K562 (cell line): ENCODE measurements at places on chromosomes 11 and 22. TPM values are rescaled to one million over a fixed set of nuclear protein-coding genes. Genes with fewer than 3 reads are reported as not detected.

DNA sequence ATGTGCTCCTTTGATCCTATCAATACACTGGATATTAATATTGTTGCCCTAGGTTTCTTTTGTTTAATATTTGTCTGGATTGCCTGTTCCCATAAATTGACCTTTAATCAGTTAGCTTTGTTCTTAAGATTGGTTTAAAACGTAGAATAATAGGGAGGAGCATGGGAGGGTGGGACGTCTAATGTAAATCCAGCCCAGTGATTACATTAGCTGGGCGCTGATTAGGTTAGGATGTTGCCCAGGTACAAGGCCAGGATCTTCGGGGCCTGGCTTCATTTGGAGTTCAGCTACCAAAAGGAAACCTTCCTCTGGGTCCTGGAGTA is at the start of gene SRSF8:
Gene SRSF8, plus strand, starts transcription at position 204 of the 323 bp plus-strand sequence. CDS start 308 bp downstream, outside the sequence.
- H3K4me3 ChIP-seq = peak within 1 kb of the TSS; percentile 86
- peaks cover 9% of the 10 kb centered on the region; the same call in 2 of the 3 replicates for H3K36me3 ChIP-seq
- peak within 1 kb of the TSS; percentile 94 for H3K27ac ChIP-seq
- H3K4me1 ChIP-seq = no peaks in the 10 kb centered on the region; the same call in 1 of the 3 replicates
- no peak for DNase-seq

GRCh38 chr11:8642196-8642841 is 40.1 kb downstream of the TRIM66 start:
- peaks cover 32% of the 10 kb centered on the region for H3K36me3 ChIP-seq
- peaks cover 2% of the 10 kb centered on the region; the same call in 2 of the 3 replicates for H3K4me1 ChIP-seq
- no peak overlapping the region for H3K27ac ChIP-seq
- DNase-seq = no peak

GRCh38 chr11:7592711-7593110 is 78.9 kb downstream of the PPFIBP2 start:
- H3K27me3 ChIP-seq = no peaks in the 10 kb centered on the region; the same call in 1 of the 2 replicates
- no peaks in the 10 kb centered on the region for H3K36me3 ChIP-seq
- H3K4me1 ChIP-seq = no peaks in the 10 kb centered on the region
- no peak overlapping the region for H3K4me3 ChIP-seq
- H3K27ac ChIP-seq = no peak overlapping the region

DNA sequence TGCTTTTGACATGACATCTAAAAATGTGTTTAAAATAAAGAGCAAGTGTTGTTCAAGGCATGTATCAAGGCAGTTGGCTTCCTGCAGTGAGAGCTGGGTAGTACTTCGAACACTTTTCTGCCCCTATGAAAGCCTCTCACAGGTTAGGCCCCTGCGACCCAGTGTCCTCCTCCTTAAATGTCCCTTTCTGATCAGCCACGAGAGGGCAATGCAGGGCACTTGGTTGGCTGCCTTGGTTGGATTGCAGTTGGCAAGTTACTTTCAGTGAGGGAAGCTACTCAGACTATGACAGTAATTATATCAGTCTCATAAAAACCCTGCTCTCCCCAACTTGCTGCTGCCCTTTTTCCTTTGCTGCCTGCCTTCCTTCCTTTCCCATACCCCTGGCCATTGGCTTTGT is 743.8 kb downstream of the NTM start:
- no peaks in the 10 kb centered on the region for H3K4me1 ChIP-seq
- no peaks in the 10 kb centered on the region for H3K36me3 ChIP-seq
- no peak overlapping the region for H3K27ac ChIP-seq
- no peak overlapping the region for H3K4me3 ChIP-seq

The C22orf42 gene
- total RNA-seq = not detected in 2 replicates

GRCh38 chr11:120613264-120614226 is 102.0 kb downstream of the GRIK4 start:
- H3K4me3 ChIP-seq = no peak overlapping the region
- DNase-seq = no peak
- H3K36me3 ChIP-seq = no peaks in the 10 kb centered on the region
- H3K27ac ChIP-seq = no peak overlapping the region

The CDC42EP2 gene
- total RNA-seq = 2.1 and 3.5 TPM in 2 replicates

The SYT9 gene
- total RNA-seq = not detected in 2 replicates

GRCh38 chr11:125951731-125952130 is 5.9 kb downstream of the VSIG10L2 start:
- no peak for DNase-seq
- H3K4me3 ChIP-seq = no peak overlapping the region
- H3K27me3 ChIP-seq = peaks cover 87% of the 10 kb centered on the region
- H3K27ac ChIP-seq = no peak overlapping the region

DNA sequence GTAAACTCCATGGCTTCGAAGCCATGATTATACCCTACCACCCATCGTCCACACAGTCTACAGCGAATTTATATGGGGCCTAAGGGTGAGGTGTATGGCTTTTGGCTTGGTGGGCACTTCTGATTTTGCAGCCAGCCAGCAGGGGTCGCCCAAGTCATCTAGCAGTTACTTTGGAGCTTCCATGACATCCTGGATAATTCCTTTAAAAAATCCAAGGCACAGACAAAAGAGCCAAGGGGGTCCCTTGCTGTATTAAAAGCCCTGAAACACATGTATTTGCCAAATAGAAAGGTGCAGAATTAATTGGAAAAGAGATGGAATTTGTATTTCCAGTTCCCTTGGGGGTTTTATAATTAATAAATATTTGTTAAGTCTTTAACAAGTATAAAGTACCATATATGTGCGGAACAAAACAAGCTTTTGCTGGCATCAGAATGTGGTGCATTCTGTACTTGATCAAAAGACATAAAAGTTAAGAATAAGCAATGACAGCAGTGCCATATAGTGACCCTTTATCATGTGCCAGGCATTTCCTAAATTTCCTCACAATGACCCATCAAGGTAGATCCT is 132.8 kb upstream of the PITPNB start:
- H3K4me3 ChIP-seq = no peak overlapping the region
- no peaks in the 10 kb centered on the region for H3K27me3 ChIP-seq
- no peaks in the 10 kb centered on the region; the same call in 1 of the 2 replicates for H3K4me1 ChIP-seq

The MS4A12 gene
- total RNA-seq = not detected in 2 replicates

DNA sequence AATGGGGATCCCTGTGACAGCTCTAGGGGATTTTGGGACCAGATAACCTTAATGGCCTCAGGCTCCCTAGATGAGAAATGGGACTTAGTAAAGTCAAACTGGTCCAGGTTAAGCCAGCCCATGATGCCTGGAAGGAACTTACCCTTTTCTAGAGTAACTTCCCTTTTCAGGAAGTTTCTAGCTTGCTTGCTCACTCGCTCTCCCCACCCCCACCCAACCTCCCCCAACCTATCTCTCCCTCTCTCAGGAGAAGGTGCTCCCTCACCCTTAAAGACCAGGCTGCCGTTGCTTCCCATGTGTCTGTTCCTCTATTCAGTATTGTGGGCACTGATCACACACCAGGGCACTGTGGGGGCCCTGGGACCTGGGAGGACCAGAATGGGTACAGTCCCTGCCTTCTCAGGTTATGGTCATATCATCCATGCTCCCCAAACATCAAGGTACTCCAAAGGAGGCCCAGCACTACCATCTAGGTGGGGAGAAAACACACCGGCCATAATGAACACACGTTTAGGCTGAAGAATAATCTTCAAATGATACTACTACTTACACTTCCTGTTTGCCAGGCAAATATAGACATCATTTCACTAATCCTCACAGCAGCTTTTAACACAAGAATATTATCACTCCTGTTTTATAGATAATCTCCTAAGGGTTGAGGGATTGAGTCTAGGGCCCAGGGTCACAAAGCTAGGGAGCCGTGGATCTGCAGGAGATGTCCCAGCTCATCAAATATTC is 18.2 kb downstream of the KCNQ1OT1 start:
- H3K36me3 ChIP-seq = peaks cover 48% of the 10 kb centered on the region
- peak; percentile 41 for DNase-seq
- H3K4me1 ChIP-seq = peaks cover 3% of the 10 kb centered on the region; the same call in 1 of the 2 replicates
- H3K4me3 ChIP-seq = no peak overlapping the region
- no peak overlapping the region for H3K27ac ChIP-seq
- no peaks in the 10 kb centered on the region for H3K27me3 ChIP-seq

DNA sequence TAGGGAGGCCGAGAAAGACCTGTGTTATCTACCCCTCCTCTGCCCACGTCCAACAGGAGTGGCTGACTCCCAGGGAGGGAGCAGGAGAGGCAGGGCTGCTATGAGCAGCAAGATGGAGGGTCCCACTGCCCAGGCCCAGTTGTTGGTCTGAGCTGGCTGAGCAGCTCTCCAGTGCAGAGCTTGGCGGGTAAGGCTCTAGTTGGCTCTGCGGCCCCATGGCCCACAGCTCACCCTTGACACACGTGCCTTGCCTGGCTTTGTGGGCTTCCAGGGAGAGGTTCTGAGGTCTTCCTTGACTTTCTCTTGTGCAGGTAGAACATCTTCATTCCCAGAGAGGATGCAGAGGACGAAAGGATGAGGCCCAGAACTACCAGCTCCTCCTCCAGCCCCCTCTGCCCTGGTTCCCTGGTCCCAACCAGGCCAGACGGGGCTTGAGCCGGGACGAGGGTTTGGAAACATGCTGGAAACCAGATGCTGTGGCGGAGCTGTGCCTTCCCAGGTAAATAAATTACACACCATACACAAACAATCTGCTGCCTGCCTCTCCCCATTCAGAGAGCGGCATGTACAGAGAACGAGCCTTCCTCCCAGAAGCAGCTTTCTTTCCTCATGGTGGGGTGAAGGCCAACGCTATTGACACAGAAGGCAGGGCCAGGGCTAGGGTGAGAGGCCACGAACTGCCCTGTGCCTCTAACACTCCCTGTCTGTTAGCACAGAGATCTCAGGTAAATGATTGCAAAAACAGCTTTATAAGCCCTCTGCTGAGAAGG is 48.1 kb downstream of the DSCAML1 start:
- no peak for DNase-seq
- no peaks in the 10 kb centered on the region for H3K4me1 ChIP-seq
- no peak overlapping the region for H3K4me3 ChIP-seq
- peaks cover 14% of the 10 kb centered on the region; the same call in 1 of the 3 replicates for H3K27me3 ChIP-seq

The GPR83 gene
- 0.07 and 0.13 TPM in 2 replicates for total RNA-seq

The THRSP gene
- total RNA-seq = 0.16 and 0.31 TPM in 2 replicates

- H3K27me3 ChIP-seq = peaks cover 6% of the 10 kb centered on the region
- DNase-seq = peak; percentile 57
- no peaks in the 10 kb centered on the region; the same call in 1 of the 2 replicates for H3K4me1 ChIP-seq
- H3K36me3 ChIP-seq = no peaks in the 10 kb centered on the region
Observed at GRCh38 chr22:45101515-45102227, 62.1 kb upstream of the NUP50 start.

The TP53I11 gene
- 1.4 TPM in 2 replicates for total RNA-seq

The SMTNL1 gene
- total RNA-seq = not detected in 2 replicates

- peaks cover 67% of the 10 kb centered on the region for H3K36me3 ChIP-seq
- H3K27ac ChIP-seq = peak within 1 kb of the TSS; percentile 100
- peak within 1 kb of the TSS; percentile 99 for H3K4me3 ChIP-seq
- no peaks in the 10 kb centered on the region for H3K27me3 ChIP-seq
- peaks cover 32% of the 10 kb centered on the region for H3K4me1 ChIP-seq
Observed at GRCh38 chr22:39520226-39521105, at the start of gene ATF4. Gene ATF4, plus strand, starts transcription at chr22:39520562. Its CDS starts 884 bp downstream, at chr22:39521446.

The OR10A2 gene
- not detected in 2 replicates for total RNA-seq

DNA sequence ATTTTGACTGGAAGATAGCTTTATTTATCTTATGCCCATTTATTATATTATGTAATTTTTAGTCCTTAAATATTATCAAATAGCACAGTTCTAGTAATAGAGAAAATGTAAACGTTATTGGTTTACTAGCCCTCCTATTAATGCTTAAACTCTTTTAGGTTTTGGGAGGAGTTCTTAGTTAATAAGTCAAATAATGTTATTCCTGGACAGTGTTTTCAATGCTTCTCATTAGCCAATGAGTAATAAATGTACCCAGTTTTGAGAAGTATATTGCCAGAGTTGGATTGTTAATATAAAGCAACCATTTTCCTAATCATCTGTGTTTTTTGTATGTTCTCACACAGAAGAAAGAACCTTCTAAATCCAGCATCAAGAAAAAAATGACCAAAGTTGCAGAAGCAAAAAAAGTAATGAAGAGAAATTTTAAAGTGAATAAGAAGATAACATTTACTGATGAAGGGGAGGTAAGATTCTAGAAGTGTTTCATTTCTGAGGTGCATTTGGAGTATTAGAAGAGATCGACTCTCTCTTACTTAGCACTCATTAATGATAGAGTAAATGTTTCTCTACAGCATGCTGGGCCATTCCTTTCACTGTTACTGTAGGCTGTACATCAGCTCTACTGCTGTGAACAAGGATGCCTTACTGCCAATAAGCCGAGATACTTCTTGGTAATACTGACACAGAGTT is 173.4 kb downstream of the DDX10 start:
- no peaks in the 10 kb centered on the region for H3K4me1 ChIP-seq
- no peak overlapping the region for H3K27ac ChIP-seq
- no peaks in the 10 kb centered on the region for H3K27me3 ChIP-seq

DNA sequence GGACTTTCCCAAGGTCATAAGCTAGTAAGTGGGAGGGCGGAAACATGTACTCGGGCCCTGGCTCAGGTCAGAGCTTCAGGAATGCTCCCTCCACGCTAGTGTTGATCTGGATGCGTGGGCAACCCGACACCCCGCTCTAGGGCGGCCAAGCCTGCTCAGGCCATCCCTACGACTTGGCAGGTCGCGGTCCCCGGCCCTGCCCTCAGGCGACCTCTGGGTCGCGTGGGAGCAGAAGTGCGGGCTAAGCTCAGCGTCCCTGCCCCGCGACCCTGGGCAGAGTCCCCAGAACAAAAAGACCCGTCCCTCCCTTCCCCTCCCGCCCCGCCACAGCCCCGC is 781 bp upstream of the TEF start:
- H3K4me3 ChIP-seq = peak overlapping the region; percentile 86
- H3K27ac ChIP-seq = peak overlapping the region; percentile 96
- DNase-seq = no peak

The TUB gene
- not detected in 2 replicates for total RNA-seq

DNA sequence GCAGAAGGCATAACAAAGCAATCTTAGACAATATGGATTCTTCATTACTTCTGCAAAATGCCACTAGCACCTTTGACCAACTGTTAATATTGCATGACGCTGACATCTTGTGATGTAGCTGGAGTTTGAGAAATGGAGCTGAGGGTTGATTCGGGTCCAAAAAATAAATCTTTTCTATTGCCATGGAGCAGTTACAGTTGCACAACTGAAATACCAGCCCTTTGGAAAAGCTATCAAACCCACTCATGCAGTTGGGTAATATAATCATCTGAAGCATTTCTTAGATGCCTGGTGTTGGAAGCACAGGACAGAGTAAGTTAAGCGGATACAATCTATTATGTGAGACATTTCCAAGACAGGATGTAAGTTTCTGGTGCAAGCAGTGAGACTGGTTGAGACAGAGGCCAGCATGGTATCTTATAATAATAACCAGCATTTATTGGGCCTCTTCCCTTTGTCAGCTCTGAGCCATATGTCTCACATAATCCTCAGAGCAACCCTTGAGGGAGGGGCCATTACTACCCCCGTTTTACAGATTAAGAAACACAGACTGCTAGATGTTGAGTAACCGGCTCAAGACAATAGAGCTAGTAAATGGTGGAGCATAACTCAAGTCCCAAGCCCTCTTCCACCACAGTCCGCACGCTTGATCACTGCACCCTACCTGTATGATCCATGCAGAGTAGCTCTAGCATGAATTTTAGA is 74.9 kb upstream of the CAPRIN1 start:
- no peak for DNase-seq
- H3K27me3 ChIP-seq = no peaks in the 10 kb centered on the region
- H3K4me3 ChIP-seq = no peak overlapping the region
- no peaks in the 10 kb centered on the region; the same call in 2 of the 3 replicates for H3K4me1 ChIP-seq
- no peak overlapping the region for H3K27ac ChIP-seq
